NCI-H1092 (cell line): ENCODE measurements at places on chromosomes 16 and 17.

DNA sequence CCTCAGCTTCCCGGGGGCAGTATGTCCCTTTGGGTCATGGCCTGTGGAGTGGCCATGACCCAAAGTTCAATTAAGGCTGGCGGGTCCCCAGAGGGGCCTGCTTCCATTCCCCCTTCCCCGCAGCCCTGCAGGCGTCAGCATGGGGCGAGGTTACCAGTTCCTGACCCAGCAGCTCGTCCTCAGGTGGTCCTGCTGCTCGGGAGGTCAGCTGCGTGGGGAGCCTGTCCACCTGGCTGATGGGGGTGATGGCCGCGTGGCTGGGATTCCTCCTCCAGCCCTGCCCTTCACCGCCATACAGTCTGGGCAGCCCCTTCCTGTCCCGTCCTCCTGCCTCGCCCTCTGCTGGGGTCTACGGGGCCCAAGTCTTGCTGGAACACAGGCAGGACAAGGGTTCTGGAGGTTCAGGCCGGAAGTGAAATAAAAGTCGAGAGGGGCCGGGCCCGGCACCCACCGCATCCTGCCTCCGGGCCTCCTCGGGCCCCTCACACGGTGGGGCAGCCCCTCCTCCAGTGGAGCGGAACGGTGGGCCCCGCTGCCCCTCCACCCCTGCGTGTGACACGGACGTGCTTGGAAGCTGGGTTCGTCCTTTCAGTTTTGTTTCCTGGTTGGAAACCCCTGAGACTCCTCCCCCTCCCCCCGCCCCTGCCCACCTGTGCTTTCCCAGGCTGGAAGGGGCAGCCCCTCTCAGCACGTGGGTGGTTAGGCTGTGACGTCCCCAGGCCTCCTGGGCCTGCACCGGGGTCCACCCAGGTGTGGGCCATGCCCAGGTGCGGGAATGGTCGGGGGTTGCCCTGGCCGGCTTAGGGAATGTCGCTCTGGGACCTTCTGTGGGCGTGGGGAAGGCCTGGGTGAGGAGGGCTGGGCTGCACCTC, 6.8 kb downstream of the UBALD2 start:
- no peak for DNase-seq

GRCh38 chr16:85728879-85729278, 22.0 kb downstream of the C16orf74 start:
- DNase-seq, result no peak

- DNase-seq, result no peak
These were observed 596 bp downstream of the MSL1 start for GRCh38 chr17:40122136-40122998.

DNA sequence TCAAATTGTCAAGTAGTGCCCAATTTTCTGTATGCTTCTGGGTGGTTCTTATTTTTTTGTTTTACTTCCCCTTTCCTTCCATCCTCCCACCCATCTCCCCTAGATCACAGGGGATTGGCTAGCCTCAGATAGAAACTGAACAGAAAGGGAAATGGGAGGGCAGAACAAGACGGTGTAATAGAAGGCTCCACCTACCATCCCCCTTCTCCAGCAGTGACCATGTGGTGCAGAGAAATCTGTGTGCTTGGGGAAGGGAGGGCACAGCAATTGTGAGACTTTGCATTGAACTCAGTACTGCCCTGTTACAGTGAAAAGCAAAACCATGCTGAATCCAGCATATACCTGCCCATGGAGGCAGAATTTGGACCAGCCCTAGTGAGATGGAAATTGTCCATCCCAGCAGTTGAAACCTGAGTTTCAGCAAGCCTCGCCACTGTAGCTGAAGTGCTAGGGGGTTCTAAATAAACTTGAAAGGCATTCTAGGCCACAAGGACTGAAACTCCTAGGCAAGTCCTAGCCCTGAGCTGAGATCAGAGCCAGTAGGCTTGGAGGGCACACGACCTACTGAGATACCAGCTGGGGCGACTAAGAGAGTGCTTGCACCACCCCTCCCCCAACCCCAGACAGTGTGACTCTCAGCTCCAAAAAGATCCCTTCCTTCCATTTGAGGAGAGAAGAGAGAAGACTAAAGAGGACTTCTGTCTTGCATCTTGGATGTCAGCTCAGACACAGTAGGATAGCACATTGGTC, 5.2 kb downstream of the SLFN11 start:
- no peak for DNase-seq

GRCh38 chr16:86410081-86410480, 100.2 kb upstream of the FOXF1 start:
- no peak for DNase-seq

DNA sequence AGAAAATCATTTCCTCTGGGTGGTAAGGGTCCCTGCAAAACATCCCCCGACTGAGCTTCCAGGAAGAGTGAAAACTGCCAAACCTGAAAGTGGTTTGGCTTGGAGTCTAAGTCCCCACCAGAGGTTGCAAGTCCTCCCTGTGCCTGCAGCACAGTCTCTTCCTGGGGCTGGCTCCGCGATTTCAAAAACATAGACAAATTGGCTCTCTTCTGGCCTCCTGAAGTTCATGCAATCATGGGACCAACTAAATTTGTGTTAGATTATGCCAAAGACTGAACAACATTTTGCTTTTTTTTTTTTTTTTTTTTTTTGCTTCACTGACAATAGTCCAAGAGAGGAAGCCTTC, 447.9 kb downstream of the CA10 start:
- no peak for DNase-seq

- DNase-seq, result no peak
These were observed 9.5 kb downstream of the DEF8 start for GRCh38 chr16:89958068-89958467.

- no peak for DNase-seq
These were observed 2.7 kb downstream of the NDUFAF8 start for GRCh38 chr17:81241648-81242420.

- no peak for DNase-seq
These were observed 1.5 kb downstream of the CPNE2 start for GRCh38 chr16:57093666-57094564.

DNA sequence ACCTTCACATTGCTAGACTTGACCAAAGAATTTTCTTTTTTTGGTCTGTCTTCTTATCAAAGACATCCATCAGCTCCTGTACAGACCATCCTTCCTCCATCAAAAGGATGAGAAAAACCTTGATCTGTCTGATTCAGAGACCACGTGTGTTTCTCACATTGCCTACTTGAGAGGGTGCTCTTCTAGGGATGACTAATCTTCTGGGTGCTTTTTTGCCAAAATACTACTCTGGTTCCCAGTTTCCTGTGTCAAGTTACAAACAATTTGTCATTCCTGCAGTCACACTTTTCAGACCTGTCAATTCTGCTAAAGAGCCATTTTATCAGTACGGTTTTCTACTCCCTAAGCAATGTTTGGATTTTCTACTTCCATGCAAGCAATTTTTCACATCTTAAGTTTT, 492.2 kb downstream of the CDH11 start:
- no peak for DNase-seq
